Fibroblast of skin of right biceps (primary cell): ENCODE measurements at places on chromosomes 3 and 15.

DNA sequence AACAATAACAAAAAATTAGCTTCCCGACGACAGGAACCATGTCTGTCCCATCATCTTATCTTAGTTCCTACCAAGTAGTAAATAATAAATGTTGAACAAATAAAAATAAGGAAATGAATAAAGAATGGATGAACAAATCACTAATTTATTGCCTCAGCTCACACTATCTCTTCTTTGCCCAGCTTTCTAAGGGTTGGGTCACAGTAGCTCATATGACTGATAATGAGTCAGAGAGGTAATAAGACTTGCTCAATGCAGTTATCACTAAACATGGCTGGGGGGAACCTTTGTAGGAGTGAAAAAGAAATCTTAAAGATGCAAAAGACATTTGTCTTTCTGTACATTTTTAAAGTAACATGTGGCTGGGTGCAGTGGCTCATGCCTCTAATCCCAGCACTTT, 182.2 kb downstream of the WDR76 start:
- peak; percentile 67 for DNase-seq

DNA sequence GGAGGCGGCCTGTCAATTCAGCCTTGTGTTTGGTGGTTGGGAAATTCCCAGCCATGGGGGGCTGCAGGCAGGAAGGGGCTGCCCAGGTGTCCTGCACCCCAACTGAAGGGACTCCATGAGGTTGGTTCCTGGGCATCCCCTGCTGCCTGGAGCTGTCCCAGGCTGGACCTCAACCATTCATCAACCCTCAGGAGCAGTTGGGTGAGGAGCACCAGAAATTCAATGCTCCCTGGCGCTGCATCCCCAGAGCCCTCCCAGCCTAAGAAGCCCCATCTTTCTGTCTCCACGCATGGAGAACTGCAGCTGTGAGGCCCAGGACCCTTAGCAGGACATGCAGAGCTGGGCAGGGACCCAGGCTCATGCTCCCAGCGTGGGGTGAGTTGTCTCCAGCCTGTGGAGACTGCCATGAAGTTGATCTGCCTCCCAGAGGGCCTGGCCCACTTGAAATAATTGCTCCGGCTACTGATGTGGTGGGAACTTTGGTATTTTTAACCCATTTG, 8.0 kb upstream of the SEMA3B start:
- DNase-seq = no peak

GRCh38 chr3:136818191-136818768, 646 bp upstream of the SLC35G2 start:
- DNase-seq = peak; percentile 85

GRCh38 chr3:134369231-134369741, 5.0 kb downstream of the AMOTL2 start:
- peak; percentile 84 for DNase-seq

DNA sequence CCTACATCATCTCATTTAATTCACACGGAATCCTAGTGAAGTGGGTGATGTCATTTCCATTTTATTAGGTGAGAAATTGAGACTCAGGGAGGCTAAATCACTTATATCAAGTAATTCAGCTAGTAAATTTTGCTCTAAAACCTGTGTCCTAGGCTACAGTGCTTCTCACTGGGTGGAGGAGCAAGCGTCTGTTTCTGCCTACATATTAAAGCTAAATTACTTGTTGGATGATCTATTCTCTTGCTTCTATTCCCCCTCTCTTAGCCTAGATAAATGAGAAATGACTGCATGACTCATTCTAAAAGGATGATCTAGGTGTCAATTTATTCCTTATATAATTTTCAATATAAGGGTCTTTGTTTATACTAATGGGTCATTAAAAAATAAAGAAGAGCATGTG, 37.8 kb upstream of the RBP1 start:
- no peak for DNase-seq

GRCh38 chr15:35514759-35515158, 31.2 kb downstream of the DPH6 start:
- peak; percentile 86 for DNase-seq

DNA sequence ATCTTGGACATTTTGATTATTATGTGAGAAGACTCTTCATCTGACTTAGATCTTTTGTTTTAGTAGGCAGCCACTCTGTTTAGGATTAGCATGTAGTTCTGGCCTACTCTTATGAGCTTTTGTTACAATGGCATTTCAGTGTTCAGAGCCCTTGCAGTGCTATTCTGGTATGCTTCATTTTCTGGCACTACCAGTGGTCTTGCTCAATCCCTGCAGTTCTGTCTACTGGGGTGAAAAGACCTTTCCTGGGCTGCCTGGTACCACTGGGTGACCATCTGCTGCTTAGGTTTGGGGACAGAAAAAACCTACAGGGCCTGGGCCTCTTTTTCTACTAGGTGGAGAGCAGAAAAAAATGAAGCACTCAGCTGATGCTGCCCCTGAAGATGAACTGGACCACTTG, 42.5 kb downstream of the IL16 start:
- DNase-seq = peak; percentile 19
